ENCODE measurements at places on chromosomes 12 and 14. TPM values are rescaled to one million over a fixed set of nuclear protein-coding genes. Genes with fewer than 3 reads are reported as not detected.
A peak's percentile ranks its signal among the peaks of the same experiment; 100 is the strongest.

DNA sequence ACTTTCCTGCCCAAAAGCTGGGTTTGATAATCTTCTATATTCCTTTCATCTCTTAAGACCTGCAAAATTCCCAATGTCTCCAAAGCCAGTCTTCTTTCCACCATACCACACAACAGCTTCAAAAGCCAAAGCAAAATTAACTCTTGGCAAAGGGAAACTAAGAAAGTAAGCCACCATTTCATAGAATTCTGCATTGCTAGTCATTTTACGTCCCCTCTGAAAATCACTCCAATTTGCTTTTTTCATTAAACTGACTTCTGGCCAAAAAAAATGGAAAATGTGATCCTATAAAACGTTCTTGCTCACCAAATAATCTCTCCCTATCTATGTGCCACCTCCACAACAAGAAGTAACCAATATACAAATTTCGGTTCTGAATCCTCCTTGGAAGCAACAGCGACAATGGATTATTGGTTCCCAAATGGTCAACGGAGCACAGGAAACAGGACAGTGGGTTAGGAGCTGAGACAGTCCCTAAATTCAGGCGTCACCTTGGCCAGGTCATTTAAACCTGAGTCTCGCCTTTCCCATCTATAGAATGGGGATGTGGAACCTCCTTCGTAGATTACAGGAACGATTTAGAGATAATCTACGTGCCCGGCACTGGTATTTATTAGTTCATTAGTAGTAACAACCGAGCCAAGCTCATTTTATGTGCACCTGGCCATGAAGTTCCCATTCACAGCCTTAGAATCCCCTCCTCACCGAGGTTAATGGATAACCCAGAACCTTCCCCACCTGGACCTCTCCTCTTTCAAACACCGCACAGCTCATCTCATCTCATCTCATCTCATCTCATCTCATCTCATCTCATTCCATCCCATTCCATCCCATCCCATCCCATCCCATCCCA, 1.2 kb downstream of the NT5DC3 start:
- no peak overlapping the region for H3K27ac ChIP-seq
- H3K36me3 ChIP-seq, result no peaks in the 10 kb centered on the region
- peaks cover 18% of the 10 kb centered on the region for H3K4me1 ChIP-seq
- peak overlapping the region; percentile 72 for H3K4me3 ChIP-seq
- no peaks in the 10 kb centered on the region for H3K27me3 ChIP-seq

- H3K4me1 ChIP-seq, result peaks cover 13% of the 10 kb centered on the region
- H3K27ac ChIP-seq, result no peak overlapping the region
- H3K36me3 ChIP-seq, result no peaks in the 10 kb centered on the region
- no peak overlapping the region for H3K4me3 ChIP-seq
Measured at GRCh38 chr12:1808798-1809480, 11.4 kb upstream of the LRTM2 start.

DNA sequence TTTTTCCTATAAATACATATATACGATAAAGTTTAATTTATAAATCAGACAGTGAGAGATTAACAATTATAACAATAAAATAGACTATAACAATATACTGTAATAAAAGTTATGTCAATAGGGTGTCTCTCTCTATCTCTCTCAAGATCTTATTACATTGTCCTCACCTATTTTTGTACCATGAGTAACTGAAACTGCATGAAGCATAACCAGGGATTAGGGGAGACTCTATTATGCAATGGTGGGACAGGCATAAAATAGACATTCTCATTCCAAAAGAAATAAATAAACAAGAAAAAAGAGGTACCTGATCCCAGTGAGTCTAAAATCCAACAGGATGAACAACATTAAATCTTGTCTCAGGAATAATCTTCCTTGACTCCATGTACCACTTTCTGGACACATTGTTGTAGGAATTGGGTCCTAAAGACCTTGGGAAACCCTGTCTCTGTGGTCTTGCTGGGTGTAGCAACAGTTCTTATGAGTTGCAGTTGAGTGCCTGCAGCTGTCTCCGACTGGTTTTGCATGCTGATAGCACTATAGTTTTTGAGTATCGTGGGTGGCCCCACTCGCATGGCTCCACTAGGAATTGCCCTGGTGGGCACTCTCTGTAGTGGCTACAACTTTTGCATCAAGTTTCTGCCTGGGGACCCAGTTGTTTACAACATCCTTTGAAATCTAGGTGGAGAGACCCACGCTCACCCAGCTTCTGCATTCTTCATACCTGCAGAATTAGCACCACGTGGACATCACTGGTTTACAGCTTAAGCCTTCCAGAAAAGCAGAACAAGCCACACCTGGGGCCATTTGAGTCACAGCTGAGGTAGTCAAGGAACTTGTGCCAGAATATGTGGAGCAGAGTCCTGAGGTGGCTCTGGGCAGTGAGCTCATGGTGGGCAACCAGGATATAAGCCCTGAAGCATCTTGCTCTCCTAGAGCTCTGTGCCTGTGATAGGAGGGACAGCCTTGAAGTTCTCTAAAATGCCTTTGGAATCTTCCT, 204.7 kb downstream of the KITLG start:
- no peak overlapping the region for H3K27ac ChIP-seq
- no peaks in the 10 kb centered on the region for H3K4me1 ChIP-seq
- DNase-seq, result no peak
- no peaks in the 10 kb centered on the region for H3K36me3 ChIP-seq
- no peak overlapping the region for H3K4me3 ChIP-seq

DNA sequence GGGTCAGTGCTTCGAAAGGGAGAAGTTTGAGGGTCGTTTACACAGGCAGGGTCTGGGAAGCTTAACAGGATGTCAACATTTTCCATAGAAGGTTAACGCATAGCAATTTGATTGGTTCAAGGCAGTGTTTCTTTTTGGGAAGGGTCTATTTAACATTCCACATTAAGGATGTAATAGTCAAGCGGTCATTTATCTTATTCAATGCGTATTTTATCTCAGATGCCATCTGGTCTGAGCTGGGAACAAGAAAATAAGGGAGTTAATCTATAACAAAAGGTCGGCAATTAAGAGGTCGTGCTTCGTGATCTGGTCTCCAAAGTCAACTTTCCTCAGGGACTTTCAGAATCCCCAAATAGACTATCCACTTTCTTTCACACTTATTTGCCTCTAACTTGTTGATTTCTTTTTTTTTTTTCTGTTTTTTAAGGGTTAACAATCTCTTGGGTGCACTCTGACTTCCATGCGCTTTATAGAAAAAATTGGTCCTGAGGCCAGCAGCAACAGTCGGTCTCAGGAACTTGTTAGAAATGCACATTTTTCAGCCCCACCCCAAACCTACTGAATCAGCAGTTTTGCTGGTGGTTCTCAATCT, 550 bp upstream of the RESF1 start:
- H3K27ac ChIP-seq, result peak overlapping the region; percentile 99
- DNase-seq, result no peak
- peaks cover 41% of the 10 kb centered on the region for H3K4me1 ChIP-seq

- H3K4me3 ChIP-seq, result no peak overlapping the region
- peak overlapping the region; percentile 62 for H3K27ac ChIP-seq
- no peak for DNase-seq
- H3K36me3 ChIP-seq, result no peaks in the 10 kb centered on the region
Measured at GRCh38 chr12:104603545-104603973, 146.8 kb downstream of the CHST11 start.

DNA sequence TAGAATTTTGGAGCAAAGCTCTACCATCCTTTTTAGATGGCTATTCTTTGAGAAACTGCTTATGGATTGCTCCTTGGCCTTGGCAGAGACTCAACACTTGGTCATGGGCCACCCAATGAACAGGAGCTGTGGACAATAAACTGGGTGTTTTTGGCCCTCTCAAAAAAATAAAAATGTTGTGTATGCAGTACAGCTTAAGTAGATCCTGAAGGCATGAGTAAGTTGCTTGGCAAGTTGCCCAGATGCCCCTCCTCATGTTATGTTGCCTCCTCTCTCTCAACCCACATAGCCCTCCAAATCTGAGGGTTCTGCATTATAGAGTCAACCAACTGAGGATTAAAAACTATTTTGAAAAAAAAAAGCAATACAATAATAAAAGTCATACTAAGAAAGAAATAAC, 124.9 kb downstream of the ATP23 start:
- H3K4me3 ChIP-seq, result no peak overlapping the region
- H3K27ac ChIP-seq, result no peak overlapping the region
- no peak for DNase-seq
- H3K36me3 ChIP-seq, result no peaks in the 10 kb centered on the region
- H3K4me1 ChIP-seq, result no peaks in the 10 kb centered on the region
- H3K27me3 ChIP-seq, result no peaks in the 10 kb centered on the region

GRCh38 chr12:2833810-2834209, 1.0 kb downstream of the NRIP2 start:
- peak overlapping the region; percentile 47 for H3K4me3 ChIP-seq
- H3K36me3 ChIP-seq, result no peaks in the 10 kb centered on the region
- H3K27ac ChIP-seq, result no peak overlapping the region
- no peak for DNase-seq
- H3K4me1 ChIP-seq, result peaks cover 24% of the 10 kb centered on the region
- peaks cover 5% of the 10 kb centered on the region for H3K27me3 ChIP-seq

DNA sequence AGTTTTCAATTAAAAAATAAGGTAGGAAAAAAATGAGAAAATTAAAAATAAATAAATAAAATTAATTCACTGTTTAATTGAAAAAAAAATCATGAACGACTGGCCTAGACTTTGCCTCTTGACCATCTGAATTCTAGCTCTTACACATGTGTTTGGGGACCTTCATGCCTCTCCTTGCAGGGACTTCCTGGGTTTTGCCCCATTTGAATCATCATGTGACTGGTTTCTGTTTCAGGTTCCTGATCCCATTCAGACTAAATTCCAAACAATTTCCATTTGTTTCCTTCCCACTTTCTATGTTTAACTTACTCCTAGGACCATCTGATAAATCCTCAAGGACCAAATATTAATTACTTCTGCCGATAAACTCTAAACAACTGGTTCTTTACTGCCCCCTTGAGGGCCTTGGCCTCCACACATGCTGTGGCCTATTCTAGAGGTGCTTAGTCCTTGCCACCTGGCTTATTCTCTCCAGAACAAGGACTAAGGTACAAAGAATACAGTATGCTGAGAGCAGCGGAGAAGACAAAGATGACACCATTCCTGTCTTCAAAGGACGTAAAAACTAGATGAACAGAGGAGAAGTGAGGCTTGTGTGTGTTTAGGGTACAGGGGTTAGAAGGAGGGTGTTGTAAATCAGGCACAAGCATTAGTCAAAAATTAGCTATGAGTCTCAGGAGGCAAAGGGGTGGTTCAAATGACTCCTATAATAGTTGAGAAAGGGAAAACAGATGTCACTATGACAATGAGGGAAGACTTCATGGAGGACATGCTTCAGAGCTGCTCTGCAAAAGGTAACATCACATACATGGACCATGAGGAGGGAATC, 125.8 kb upstream of the AVPR1A start:
- DNase-seq, result no peak
- no peak overlapping the region for H3K4me3 ChIP-seq
- H3K27ac ChIP-seq, result no peak overlapping the region
- H3K4me1 ChIP-seq, result no peaks in the 10 kb centered on the region

GRCh38 chr12:103745962-103746361, 95.1 kb downstream of the NT5DC3 start:
- DNase-seq, result no peak
- H3K36me3 ChIP-seq, result no peaks in the 10 kb centered on the region
- H3K4me1 ChIP-seq, result peaks cover 6% of the 10 kb centered on the region
- no peak overlapping the region for H3K27ac ChIP-seq
- no peaks in the 10 kb centered on the region for H3K27me3 ChIP-seq

DNA sequence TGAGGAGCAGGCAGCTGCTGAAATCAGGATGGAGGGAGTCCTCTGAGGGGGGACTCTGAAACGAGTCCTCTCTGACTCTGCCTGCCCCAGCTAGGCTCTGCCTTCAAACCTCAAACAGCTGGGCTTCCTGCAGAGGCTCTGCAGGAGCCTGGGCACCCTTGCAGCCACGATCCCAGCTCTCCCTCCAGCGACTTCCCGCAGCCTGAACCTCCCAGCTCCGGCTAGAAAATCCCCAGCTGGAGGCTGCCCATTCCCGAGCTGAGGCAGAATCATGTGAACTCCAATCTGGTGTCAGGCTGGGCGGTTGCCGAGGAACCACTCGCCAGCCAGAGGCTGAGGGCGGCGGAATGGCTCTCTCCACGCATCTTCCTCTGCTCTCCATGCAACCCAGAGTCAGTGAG, at the start of gene GPR68:
Gene GPR68, minus strand, starts transcription at position 204 of the 401 bp plus-strand sequence. CDS start 9,654 bp downstream, outside the sequence.
- H3K4me3 ChIP-seq, result no peak within 1 kb of the TSS
- no peaks in the 10 kb centered on the region for H3K27me3 ChIP-seq
- H3K36me3 ChIP-seq, result no peaks in the 10 kb centered on the region
- no peak within 1 kb of the TSS for H3K27ac ChIP-seq

- H3K36me3 ChIP-seq, result no peaks in the 10 kb centered on the region
- no peaks in the 10 kb centered on the region for H3K27me3 ChIP-seq
- no peak for DNase-seq
Measured at GRCh38 chr14:33668066-33668465, 282.8 kb downstream of the EGLN3 start.

GRCh38 chr12:80872053-80872452, 65.7 kb downstream of the LIN7A start:
- H3K36me3 ChIP-seq, result no peaks in the 10 kb centered on the region
- no peaks in the 10 kb centered on the region for H3K4me1 ChIP-seq
- H3K4me3 ChIP-seq, result no peak overlapping the region
- no peak overlapping the region for H3K27ac ChIP-seq
- no peak for DNase-seq
- H3K27me3 ChIP-seq, result no peaks in the 10 kb centered on the region

- no peak overlapping the region for H3K4me3 ChIP-seq
- no peak overlapping the region for H3K27ac ChIP-seq
- H3K27me3 ChIP-seq, result no peaks in the 10 kb centered on the region
- DNase-seq, result no peak
- peaks cover 10% of the 10 kb centered on the region for H3K4me1 ChIP-seq
Measured at GRCh38 chr14:54809767-54810166, 92.9 kb downstream of the GCH1 start.

DNA sequence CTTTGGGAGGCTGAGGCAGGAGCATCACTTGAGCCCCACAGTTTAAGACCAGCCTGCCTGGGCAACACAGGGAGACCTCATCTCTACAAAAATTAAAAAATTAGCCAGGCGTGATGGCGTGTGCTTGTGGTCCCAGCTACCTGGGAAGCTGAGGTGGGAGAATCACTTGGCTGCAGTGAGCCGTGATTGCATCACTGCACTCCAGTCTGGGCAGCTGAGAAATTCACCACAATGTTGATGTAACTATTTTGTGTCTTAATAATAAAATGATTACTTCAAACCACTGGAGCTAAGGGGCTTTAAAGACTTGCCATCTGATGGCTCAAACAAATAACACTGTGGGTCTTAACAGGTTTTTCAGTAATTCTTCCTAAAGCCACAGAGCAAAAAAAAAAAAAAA, 10.8 kb downstream of the ERH start:
- no peaks in the 10 kb centered on the region for H3K4me1 ChIP-seq
- no peak for DNase-seq
- H3K27ac ChIP-seq, result no peak overlapping the region
- H3K27me3 ChIP-seq, result no peaks in the 10 kb centered on the region
- H3K4me3 ChIP-seq, result no peak overlapping the region
- H3K36me3 ChIP-seq, result no peaks in the 10 kb centered on the region

BEST3 gene
- 0.44 TPM for total RNA-seq

AQP5 gene
- 0.44 TPM for total RNA-seq

PLXNC1 gene
- 2.2 TPM for total RNA-seq

PTPRQ gene
- 0.51 TPM for total RNA-seq

SLC38A4 gene
- 1.4 TPM for total RNA-seq

NAV3 gene
- 7.6 TPM for total RNA-seq

GPR132 gene
- 0.98 TPM for total RNA-seq

ABCD2 gene
- total RNA-seq, result 7.3 TPM

RDH5 gene
- total RNA-seq, result 4.9 TPM

CACNA1C gene
- 168 TPM for total RNA-seq

MYH7 gene
- total RNA-seq, result 20,082 TPM
